ENCODE measurements at places on chromosomes 13 and 19. TPM values are rescaled to one million over a fixed set of nuclear protein-coding genes. Genes with fewer than 3 reads are reported as not detected.

The ZNF44 gene
- total RNA-seq: 29.7 TPM

- H3K4me3 ChIP-seq: peak within 1 kb of the TSS; percentile 82
- H3K27me3 ChIP-seq: no peaks in the 10 kb centered on the region
- H3K27ac ChIP-seq: peak within 1 kb of the TSS; percentile 76
- H3K36me3 ChIP-seq: no peaks in the 10 kb centered on the region
- peak; percentile 91 for DNase-seq
Measured at GRCh38 chr19:13764101-13764807, at the start of gene MRI1. Gene MRI1 (plus strand): TSS chr19:13764522. CDS start chr19:13764589, 67 bp downstream.

GRCh38 chr19:17423429-17424208, 3.8 kb downstream of the MVB12A start:
- no peaks in the 10 kb centered on the region for H3K27me3 ChIP-seq
- no peak overlapping the region for H3K27ac ChIP-seq
- no peak overlapping the region for H3K4me3 ChIP-seq
- no peak for DNase-seq
- H3K4me1 ChIP-seq: no peaks in the 10 kb centered on the region

GRCh38 chr19:10505583-10506229, 2.5 kb upstream of the KEAP1 start:
- no peak overlapping the region for H3K27ac ChIP-seq
- no peaks in the 10 kb centered on the region for H3K27me3 ChIP-seq
- peaks cover 3% of the 10 kb centered on the region for H3K4me1 ChIP-seq
- H3K4me3 ChIP-seq: no peak overlapping the region

The LHB gene
- total RNA-seq: not detected

The SYCN gene
- total RNA-seq: not detected

The TRPC4 gene
- 13.3 TPM for total RNA-seq

DNA sequence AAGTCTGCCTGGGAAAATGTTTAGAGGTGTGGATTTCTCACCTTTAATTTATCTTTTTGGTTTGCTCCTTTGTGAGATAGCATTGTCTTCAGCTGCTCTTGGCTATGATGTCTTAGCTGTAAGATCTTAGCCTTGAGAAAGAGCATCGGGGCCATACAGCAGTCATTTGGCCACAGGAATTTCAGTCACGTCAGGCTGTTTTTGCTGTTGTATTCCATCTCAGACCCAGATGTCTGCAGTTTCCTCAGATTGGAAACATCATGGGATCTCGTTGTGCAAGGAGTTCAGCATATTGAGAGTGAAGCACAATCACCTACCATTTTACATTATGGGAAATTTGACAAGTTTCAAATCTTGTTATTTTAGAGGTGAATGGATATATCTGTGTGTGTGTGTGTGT, 89.3 kb upstream of the C1QTNF9B start:
- no peaks in the 10 kb centered on the region for H3K4me1 ChIP-seq
- no peak for DNase-seq
- H3K36me3 ChIP-seq: no peaks in the 10 kb centered on the region

The GNG7 gene
- total RNA-seq: 3.1 TPM

- DNase-seq: no peak
- H3K4me3 ChIP-seq: no peak overlapping the region
- no peaks in the 10 kb centered on the region for H3K4me1 ChIP-seq
- no peaks in the 10 kb centered on the region for H3K36me3 ChIP-seq
- no peak overlapping the region for H3K27ac ChIP-seq
- H3K27me3 ChIP-seq: no peaks in the 10 kb centered on the region
Measured at GRCh38 chr13:43935878-43936277, 56.2 kb downstream of the LACC1 start.

The TNNT1 gene
- total RNA-seq: 2.5 TPM

GRCh38 chr19:3945838-3946237, 13.0 kb downstream of the NMRK2 start:
- no peak for DNase-seq
- H3K27me3 ChIP-seq: no peaks in the 10 kb centered on the region
- H3K27ac ChIP-seq: no peak overlapping the region
- no peak overlapping the region for H3K4me3 ChIP-seq
- no peaks in the 10 kb centered on the region for H3K4me1 ChIP-seq
- H3K36me3 ChIP-seq: no peaks in the 10 kb centered on the region

- H3K36me3 ChIP-seq: no peaks in the 10 kb centered on the region
- H3K27ac ChIP-seq: no peak overlapping the region
- no peak overlapping the region for H3K4me3 ChIP-seq
- DNase-seq: no peak
Measured at GRCh38 chr19:42596391-42597072, 1.8 kb upstream of the CEACAM8 start.

The ZNF223 gene
- 3.6 TPM for total RNA-seq

The CLEC4M gene
- not detected for total RNA-seq

The SIAH3 gene
- total RNA-seq: 4.6 TPM

- no peak for DNase-seq
- no peak overlapping the region for H3K27ac ChIP-seq
- H3K36me3 ChIP-seq: no peaks in the 10 kb centered on the region
- no peak overlapping the region for H3K4me3 ChIP-seq
Measured at GRCh38 chr19:9566729-9567128, 17.6 kb downstream of the ZNF121 start.

The ZNF45 gene
- total RNA-seq: 10.5 TPM

DNA sequence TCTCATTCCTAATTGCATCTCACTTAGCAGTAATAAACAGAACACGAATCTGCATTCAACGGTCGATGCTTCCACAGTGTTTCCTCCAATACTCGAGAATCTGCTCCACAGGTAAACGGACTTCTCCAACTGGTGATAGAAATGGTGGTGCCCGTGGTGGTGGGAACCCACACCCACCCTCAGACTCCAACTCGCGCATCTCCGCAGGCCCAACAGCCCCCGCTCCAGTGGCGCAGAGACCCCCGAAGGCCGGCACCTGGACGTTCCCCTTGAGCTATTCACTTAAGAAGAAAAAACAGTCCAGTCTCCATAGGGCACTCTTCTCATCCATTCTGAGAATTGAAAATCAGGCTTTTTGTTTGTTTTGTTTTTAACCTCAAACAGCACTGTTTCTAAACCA, 13.8 kb upstream of the RASA3 start:
- no peak for DNase-seq
- no peaks in the 10 kb centered on the region for H3K4me1 ChIP-seq
- no peaks in the 10 kb centered on the region for H3K27me3 ChIP-seq

The ZNF135 gene
- 12.6 TPM for total RNA-seq
